Naive thymus-derived CD4-positive, alpha-beta T cell (primary cell): ENCODE measurements at places on chromosomes 13 and 19. TPM values are rescaled to one million over a fixed set of nuclear protein-coding genes. Genes with fewer than 3 reads are reported as not detected.
A peak's percentile ranks its signal among the peaks of the same experiment; 100 is the strongest.

FCER2 gene
- 3.8 TPM for total RNA-seq

PALM3 gene
- total RNA-seq: not detected

OR1I1 gene
- total RNA-seq: not detected

ATP4B gene
- not detected for total RNA-seq

POLR2E gene
- total RNA-seq: 82.8 TPM

DLEU7 gene
- not detected for total RNA-seq

SLC10A2 gene
- total RNA-seq: not detected

PSG3 gene
- total RNA-seq: not detected

EID2B gene
- total RNA-seq: 3.1 and 4.4 TPM in 2 replicates

DNA sequence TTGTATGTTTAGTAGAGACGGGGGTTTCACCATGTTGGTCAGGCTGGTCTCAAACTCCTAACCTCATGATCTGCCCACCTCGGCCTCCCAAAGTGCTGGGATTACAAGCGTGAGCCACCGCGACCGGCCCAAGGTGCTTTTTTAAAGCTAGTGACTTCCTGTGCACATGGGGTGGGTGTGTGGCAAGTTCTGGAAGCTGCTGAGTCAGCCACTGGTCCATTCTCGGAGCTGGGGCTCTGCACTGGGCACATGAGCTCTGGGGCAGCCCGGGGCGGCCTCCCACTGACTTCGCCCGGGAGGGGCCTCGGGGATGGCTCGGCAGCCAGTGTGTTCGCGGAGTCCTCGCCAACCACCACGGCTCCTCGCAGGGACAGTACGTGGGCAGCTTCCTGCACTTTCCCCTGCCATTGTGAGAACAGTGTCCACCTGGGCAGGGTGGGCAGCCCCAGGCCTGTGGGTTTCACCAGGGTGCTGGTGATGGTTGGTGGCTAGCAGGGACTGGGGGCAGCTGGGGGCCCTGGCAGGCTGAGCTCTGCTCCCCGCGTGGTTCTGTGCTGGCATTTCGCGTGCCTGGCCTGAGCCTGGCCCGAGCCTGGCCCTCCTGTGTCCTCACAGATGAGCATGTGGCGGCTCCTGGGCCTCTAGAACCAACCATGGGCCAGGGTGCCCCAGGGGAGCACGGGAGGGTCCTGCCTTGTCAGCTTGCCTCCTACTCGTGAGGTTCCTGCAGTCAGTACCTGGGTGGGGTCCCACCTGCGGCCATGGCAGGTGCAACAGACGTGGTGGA lies 12.2 kb downstream of the CBARP start:
- no peak for DNase-seq

GRCh38 chr19:39864118-39864517 lies 17.9 kb upstream of the FBL start:
- DNase-seq: no peak

DNA sequence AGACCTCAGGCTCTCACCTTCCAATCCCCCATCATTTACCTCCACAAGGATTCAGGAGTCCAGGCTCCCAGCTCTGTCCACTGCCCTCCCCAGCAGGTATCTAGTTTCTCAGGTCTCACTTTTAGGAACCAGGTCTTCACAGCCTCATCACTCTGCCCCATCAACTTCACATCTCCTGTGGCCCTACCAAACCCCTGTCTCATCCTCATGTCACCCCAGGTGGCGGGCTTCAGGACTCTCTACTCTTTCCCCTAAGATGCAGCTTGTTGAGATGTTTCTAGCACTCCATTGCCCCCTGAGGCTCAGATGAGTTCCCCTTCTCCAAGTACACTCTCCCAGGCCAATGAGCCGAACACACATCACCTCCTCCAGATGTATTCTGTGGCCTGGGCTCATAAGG lies 1.5 kb downstream of the PPFIA3 start:
- DNase-seq: no peak

GRCh38 chr13:85693889-85694511 lies 105.2 kb downstream of the SLITRK6 start:
- DNase-seq: no peak

DNA sequence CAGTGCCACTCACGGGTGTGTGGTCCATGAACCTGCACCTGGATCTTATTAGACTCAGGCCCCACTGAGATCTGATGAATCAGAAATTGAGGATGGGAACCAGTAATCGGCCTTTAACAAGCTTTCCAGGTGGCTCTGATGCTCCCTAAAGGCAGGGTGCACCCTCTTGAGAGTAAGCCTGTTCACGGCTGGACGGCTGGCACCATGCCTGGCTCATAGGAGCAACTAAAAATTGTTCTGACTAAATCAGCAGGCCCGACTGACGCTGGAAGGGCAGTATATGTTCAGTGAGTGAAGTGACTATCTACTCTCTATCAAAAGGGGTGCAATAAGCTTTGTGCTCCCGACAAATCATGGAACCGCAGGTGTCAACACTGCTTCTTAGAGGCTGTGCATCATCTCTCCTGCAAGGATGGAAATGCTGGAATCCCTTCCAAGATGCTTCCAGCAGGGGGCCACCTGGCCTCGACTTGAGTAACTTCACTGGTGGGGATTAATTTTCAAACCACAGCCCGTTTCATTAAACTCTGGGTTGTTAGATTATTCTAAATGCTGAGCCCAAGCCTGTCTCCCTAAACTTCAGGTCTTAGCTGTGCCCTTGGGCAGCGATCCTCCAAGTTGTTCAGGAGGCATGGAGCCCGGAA lies 28.4 kb downstream of the TMTC4 start:
- DNase-seq: no peak

DNA sequence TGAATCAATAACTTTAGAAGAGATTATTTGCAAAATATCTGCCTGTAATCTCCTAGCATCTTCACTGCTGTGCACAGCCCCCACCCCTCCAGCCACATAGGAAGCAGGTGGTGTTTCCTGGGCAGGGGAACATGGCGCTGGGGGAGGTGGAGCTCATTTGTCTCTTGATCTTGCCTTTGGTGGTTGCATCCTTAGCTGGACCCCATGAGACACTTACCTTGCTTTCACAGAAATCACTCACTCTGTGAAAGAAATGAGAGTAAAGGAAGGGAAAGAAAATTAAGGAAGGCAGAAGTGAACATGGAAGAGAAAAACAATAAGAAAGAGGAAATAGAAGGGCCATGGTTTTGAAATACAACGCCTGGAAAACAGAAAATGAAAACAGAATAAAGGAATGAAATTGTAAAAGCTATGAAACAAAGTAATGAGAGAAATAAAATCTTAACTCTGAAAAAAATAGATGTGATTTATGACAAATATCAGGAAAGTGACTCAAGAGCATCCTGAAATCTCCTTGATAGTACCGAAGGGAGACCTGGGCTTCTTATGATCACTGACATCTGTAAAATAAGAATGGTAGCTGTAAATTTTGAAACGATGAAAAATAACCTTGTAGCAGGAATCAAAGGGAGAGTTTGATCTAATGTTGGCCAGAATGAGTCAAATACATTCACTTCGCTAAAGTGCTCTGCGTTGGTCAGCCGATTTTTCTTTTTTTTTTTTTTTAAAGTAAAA lies 17.2 kb upstream of the RNASEH2B start:
- peak; percentile 37 for DNase-seq

DNA sequence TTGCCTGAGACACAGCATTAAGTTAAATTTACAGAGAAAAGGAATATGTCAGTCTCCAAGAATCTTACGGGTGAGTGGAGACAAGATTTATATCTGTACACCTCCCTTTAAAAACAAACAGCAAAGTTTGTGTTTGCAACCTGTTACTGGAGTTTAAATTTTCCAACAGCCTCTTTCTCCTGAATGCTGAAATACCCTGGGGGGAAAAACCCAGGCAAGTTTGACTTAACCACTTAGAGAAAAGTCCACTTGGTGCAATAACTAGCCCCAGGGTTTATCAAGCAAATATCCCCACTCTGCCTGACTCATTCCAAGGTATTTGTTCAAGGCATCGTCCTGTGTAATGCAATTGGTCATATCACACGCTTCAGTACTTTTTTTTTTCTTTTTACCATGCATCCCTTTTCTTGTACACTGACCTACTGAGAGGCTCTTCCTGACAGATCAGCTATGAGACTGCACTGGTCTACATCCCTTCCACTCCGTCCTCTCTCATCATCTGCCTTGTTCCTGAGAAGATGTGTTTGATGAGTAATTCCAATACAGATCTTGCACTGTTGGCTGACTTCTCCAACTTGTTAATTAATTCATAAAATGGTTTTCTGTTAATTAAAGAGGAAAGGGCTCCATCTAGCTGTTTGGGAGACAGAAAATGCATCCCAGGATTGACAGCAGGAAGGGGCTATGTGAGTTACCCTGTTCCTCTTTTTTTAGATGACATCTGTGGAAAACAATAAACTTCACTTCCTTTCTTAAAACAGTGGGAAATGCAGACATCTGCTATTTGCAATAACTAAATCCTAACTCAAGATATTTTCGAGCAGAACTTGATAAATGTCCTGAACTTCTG lies 212.5 kb upstream of the IRS2 start:
- DNase-seq: no peak

GRCh38 chr19:54325194-54325621 lies 12.2 kb upstream of the LILRA5 start:
- DNase-seq: peak; percentile 44

- DNase-seq: no peak
Observed at GRCh38 chr19:13092606-13093235, 9.9 kb downstream of the LYL1 start.

GRCh38 chr19:9178901-9179300 lies at the start of gene OR7D2:
Gene OR7D2, plus strand, starts transcription at chr19:9178979. Its CDS starts 6,803 bp downstream, at chr19:9185782.
- DNase-seq: no peak

- no peak for DNase-seq
Observed at GRCh38 chr19:11373166-11373884, 1.1 kb upstream of the SWSAP1 start.

DNA sequence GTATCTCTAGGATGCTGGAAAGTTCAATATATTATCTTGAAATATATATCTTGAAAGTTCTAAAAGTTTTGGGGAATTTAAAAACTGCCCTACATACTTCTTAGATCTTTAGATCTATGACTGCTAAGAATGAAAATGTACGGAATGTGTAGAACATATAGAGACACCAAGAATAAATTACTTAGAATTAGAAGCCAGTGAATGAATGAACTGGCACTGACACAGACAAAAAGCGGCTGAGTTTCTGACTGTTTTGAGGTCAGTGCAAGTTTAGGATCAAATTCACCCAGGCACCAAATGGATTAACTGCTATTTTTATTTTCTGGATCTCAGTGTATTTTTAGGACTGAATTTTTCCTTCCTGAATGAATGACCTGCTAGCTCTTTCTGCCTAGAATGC lies 411.2 kb downstream of the KCTD12 start:
- no peak for DNase-seq

DNA sequence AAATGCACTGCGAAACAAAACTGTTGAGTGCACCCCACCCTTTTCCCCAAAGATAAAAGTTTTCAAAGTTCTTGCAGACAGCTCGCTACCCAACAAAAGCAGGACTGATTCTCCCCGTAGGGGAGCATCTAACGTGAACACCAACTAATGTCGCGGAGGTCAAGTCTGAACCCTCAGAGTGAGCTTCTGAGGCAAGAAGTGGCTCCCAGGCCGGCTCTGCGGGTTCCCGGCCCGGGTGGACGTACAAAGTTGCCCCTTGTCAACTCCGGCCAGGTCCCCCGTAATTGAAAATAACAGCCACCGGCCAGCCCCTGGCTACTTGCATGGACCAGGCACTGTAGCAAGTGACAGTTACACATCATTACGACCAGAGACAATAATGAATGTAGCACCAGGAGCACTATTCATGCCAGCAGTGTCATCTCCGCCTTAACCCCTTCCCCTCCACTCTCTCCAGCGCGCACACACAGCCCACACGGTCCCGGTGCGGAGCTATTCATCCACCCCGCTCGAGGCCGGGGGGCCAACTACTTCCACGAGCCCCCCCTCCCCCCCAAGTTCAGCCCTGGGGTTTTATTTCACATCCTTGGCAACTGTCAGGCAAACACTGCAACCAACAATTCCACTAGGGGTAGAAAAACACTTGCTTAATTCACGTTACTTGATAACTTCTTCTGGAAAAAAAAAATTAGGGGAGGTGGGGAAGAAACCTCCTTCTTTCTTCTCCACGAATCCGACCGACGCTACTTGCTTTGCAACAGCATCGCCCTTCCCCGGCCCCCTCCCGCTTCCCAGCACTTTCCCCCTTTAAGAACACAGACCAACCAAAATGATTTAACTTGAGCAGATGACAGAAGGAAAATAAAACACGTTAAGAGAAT lies 1.2 kb downstream of the KLF12 start:
- DNase-seq: peak; percentile 44

DNA sequence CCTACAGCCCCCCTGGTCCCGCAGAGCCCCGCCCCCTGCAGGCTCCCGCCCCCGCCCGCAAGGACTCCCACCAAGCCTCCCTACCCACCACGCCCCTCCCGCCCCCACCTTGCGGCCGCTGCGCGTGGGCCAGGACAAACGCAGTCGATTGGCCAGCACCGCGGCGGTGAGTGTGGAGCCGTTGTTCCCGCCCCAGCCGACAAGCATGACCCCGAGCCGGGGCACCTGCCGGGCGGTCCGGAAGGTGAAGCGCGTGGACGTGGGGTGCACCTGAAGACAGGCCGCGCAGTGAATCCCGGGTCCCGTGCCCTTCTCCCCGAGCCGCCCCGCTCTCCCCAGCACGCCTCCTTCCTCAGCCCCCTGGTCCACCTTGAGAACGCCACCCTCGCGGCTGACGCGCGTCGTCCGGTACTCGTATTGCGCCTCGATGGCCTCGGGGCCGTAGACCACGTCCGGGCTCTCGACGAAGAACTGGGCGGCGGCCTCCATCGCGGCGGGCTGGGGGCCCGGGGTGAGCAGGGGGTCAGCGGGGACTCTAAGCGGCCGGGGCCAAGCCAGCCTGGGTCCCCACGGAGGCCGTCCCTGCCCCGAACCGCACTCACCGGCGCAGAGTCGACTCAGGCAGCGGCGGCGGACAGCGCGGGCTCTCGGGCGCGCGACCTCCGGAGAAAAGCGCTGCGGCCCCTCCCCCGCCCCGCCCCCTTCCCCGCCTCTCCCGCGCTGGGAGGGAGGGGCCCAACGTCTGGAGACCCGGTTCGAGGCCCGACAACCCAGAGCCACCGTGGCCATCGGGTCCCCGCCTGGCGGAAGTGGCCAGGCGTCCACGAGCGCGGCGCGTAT lies at the start of gene ISYNA1:
Gene ISYNA1, minus strand, starts transcription at position 643 of the 840 bp plus-strand sequence. Its CDS starts 154 bp downstream, at position 489.
- DNase-seq: no peak

- DNase-seq: peak; percentile 96
Observed at GRCh38 chr19:5719961-5720790, at the start of the genes CATSPERD and LONP1. Gene CATSPERD, plus strand, starts transcription at chr19:5720637. Its CDS starts 101 bp downstream, at chr19:5720738. Gene LONP1, minus strand, starts transcription at chr19:5720146. Its CDS starts 14 bp downstream, at chr19:5720132.

DNA sequence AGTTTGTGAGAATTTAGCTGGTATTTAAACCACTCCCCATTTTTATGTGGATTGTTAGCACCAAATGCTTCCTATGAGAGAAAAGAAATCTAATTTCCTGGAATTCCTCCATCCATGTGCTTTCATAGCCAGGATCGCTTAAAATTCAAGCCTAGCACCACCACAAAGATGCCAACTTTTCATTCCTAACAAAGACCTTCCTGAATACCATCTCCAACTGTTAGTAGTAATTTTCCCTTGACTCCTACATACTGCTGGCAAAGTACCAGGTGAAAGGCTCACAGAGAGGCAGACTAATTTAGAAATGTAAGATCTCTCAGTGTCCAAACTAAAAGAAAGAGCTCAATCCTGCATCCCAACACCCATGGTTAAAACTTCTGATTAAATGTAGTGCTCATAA lies 386.3 kb downstream of the KCTD12 start:
- no peak for DNase-seq

DNA sequence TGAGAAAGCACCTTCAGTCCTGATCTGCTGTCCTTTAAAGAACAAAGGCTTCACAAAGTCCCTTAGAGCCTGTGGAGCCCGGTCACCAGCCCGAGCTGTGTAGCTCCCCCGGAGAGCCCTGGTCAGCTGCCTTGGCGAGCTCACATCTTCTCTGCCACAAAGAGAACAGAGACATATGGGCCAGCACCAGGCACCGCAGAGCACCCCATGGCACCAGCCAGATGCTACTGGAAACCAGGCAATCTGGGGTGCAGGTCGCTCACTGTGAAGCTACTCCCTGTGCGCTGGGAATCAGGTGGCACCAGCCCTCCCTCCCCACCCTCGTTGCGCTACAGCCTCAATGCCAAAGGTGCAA lies 44.3 kb upstream of the F7 start:
- DNase-seq: no peak
